GM19239 (cell line): ENCODE measurements at places on chromosomes 13 and 19.

- DNase-seq, result no peak
Observed at GRCh38 chr13:45731455-45731854, 29.3 kb downstream of the CBY2 start.

DNA sequence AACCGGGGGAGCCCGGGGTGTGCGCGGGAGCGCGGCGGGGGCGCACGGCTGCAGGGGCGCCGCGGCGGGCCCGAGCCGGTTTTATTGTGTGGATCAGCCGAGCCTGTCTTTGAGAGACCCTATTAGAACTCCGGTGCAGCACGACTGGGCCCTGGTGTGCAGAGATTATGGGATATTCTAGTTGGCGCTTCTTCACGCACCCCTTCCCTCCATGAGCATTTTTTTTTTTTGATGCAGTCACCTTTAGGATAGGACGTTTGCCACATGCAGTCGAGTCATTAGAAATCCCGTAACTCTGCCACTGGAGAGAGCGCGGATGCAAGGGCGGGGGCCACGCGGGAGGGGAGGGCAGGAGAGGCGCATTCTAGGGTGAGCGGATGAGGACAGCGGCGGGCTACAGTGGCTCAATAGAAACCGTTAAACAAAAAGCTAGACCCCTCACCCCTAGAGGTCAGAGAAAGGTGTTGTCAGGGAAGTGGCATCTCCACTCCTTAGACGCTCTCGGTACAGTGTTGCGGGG, 3.7 kb downstream of the FGF9 start:
- no peak for DNase-seq

DNA sequence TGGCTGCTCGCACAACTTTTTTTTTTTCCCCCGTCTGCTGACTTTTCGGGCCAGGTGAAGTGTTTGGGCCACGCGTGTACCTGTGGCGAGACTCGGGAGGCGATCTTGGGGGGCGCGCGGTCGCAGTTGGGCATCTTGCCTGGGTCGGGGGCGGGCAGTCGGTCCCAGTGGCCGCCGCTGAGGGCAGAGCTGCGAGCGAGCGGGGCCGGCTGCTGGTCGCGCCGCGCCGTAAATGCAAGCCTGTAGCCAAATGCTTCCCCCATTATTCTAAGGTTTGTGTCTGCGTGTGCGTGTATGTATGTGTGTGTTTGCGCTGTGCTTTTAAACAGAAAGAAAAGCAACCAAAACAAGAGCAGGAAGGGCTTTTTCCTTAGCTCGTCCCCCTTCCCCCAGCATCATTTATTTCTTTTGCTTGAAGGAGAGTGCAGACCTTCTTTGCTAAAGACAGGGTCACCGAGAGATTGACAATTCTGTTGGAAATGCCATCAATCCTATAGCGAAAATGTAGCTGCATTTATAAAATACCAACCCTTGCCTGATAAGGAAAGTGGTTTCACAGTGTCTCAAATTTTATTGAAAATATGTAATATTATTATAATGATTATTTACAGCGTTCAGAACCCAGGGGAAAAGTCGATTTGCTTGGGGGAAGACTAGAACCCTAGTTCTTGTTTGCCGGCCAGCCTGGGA, 143.2 kb upstream of the ZNF536 start:
- no peak for DNase-seq

GRCh38 chr19:56721714-56722113, 50.2 kb upstream of the ZNF835 start:
- DNase-seq, result no peak

GRCh38 chr19:49020342-49020741, 3.5 kb upstream of the LHB start:
- no peak for DNase-seq

DNA sequence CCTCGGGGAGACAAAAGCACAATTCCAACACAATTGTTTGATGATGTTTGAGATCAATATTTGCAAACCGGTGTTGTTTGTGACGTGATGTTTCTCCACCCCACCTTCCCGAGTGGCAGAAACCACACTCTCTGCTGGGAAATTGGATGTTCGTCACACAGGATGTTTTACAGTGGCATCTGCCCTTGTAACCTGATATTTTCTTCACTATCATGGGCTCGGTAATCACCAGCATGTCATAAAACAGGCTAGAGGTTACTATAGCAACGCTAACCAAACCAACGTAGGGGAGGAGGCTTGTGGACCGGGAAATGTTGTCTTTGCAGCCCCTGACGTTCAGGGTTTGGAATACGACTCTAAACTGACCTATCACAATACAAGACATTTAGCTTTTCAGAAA, 454.5 kb downstream of the IRS2 start:
- no peak for DNase-seq

GRCh38 chr13:60869941-60870613, 473.1 kb downstream of the TDRD3 start:
- no peak for DNase-seq

- no peak for DNase-seq
Observed at GRCh38 chr13:39784347-39784746, 128.9 kb downstream of the COG6 start.

DNA sequence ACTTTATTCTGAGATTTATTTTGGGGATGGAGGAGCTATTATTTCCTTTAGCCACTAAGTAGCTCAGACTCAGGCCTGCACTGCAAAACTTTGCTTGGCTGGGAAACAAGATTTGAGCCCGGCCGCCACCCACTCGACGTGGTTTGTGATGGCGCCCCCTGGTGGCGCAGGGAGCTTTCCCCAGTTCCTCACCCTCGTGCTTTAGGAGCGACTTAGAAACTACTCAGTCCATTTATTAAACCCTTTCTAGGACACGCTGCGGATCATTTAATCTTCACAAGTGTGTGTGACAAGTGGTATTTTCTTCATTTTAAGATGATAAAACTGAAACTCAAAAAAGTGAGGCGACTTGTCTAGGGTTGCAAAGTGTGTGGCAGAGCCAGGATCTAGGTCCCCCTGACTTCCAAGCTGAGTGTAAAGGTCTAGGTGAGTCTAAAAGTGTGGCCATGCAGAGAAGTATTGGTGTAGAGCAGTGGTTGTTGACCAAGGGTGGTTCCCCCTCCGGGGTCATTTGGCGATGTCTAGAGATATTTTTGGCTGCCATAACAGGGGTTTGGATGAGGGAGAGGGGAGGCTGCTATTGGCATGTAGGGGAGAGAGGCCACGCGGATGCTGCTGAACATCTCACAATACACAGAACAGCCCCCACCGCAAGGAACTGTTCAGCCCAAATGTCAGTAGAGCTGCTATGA, 2.2 kb downstream of the CXCL17 start:
- DNase-seq, result peak; percentile 26

DNA sequence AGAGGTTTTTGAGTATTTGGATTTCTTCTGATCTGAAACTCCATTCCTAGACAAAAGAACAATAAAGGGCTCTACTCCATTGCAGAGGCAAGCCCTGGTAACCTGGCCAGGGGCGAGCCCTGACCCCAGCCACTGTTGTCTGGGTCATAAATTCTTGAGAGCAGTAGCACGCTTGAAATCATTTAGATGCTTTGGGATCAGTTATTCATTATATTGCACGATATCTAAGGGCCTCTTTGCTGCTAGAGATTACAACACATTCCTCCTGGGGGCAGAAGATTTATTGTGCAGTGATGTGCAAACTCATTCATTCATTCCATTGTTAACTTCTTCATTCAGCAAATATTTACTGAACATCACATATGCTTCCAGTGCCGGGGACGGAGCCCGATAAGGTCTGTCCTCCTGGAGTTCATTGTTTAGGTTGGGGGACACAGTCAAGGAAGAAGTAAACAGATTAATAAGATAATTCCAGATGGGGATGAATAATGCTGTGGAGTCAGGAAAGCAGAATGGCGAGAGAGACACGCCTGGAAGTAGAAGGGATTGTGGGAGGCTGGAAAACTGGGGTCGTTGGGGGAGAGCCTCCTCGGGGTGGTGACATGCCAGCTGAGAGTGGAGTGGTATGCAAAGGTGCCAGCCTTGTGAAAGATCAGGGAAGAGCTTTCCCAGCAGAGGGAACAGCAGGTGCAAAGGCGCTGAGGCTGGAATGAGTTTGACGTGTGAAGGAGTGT, 34.9 kb downstream of the SIPA1L3 start:
- DNase-seq, result no peak

- no peak for DNase-seq
Observed at GRCh38 chr19:5955636-5955935, 22.4 kb downstream of the RANBP3 start.

- DNase-seq, result no peak
Observed at GRCh38 chr13:79452239-79452913, 28.6 kb upstream of the NDFIP2 start.

- no peak for DNase-seq
Observed at GRCh38 chr19:51590441-51590840, 19.4 kb downstream of the ZNF175 start.

DNA sequence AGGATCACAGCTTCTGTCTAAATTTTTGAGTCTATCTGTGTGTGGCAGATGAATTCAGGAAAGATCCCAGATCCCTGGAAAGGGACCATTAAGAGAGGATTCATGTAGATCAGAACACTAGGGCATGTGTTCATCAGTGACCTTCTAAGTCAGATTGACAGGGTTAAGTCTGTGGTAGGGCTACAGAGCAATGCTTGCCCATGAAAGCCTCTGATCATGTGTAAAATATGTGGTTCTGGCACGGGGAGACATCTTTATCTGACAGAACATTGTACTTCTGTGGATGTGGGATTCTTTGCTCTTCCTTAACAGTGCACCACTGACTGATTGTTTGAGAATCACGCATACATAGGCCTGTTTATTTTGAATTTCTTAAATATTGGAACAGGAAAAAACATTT, 42.9 kb downstream of the ZNF506 start:
- no peak for DNase-seq

DNA sequence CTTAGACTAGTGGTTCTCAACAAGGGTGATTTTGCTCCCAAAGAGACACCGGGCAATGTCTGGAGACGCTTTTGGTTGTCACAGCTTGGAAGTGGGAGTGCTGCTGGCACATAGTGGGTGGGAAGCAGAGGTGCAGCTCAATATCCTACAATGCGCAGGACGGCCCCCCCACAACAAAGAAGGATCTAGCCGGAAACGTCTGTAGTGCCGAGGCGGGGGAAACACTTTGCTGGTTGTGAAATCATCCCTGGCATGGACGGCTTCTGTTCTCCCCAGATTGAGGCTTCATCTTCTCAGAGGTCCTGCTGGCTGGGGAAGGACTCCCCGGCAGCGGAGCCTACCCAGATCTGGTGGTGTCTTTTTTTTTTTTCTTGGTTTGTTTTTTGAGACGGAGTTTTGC, 13.4 kb upstream of the SYT5 start:
- no peak for DNase-seq

- no peak for DNase-seq
Observed at GRCh38 chr19:1087813-1088415, 7.3 kb downstream of the POLR2E start.

DNA sequence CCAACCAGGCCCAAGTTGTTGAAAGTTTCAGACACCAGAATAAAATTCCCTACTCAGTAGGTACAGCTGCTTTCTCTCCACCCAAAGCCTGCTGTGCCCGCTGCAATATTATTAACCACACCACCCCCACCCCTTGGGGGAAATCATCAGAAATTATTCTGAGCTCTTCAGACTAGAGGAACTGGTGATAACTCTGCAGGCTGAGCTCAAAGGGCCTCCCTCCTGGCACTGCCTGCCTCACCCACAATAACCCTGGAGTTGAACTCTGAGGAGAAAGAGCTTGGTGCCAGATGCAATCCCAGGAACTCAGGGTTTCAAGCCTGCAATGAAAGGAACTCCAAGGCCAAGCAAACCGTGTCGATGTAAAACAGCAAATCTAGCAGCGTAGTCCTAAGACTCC, 381.7 kb upstream of the ZNF507 start:
- DNase-seq, result no peak
